GM23248 (cell line): ENCODE measurements at places on chromosomes 11 and 22.

DNA sequence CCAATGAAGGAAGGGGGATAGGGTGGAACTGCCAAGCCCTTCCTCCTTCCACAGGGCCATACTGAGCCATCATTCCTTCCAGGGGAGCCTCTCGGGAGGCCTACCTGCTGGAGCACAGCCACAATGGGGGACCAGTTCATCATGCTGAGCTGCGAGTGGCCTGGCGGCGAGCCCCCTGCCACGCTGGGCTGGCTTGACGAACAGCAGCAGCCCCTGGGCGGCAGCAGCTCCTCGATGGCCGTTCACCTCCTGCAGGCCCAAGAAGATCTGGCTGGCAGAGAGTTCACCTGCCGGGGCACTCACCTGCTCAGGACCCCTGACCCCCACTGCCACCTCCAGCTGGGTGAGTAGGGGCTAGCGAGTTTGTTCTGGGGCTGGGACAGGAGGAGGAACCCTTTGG, 5.9 kb downstream of the VSIG10L2 start:
- H3K4me1 ChIP-seq: peaks cover 6% of the 10 kb centered on the region; the same call in 1 of the 2 replicates
- no peak for DNase-seq
- no peaks in the 10 kb centered on the region for H3K36me3 ChIP-seq

DNA sequence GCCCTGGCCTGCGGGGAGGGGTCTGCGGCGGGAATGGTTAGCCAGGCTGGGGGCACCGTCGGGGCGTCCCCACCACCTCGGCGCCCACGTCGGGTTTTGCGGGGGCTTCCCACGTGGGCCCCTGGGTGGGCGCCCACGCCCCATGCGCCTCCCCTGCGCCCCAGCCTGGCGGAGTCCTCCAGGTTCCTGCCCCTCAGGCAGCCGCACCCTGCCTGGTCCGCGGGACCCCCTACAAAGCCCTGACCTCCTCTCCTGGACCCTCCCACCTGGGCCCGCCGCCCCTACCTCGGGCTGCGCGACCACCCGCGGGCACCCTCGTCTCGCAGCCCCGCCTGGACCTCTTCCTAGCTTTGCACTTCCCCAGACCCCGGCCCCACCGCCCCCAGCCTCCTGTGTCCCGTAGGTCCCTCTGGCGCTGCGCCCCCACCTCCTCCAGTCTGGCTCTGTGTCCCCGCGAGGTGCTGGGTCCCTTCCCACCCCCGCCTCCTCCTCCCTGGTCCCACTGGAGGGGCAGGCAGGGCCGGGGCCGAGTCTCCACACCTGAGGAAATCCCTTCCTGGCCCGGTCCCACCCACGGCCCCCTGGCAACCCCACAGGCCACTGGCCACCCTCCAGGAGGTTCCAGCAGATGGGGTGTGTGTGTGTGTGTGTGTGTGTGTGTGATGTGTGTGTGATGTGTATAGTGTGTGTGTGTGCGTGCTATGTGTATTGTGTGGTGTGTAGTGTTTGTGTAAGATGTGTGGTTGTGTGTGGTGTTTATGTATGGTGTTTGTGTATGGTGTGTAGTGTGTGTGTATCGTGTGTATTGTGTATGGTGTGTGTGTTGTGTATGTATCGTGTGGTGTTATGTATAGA, 11.8 kb downstream of the PIM3 start:
- no peak overlapping the region for H3K4me3 ChIP-seq
- no peak for DNase-seq
- H3K27ac ChIP-seq: no peak overlapping the region
- 0 out of 2 replicates have a peak, but pooled peaks cover 3% of the 10 kb centered on the region for H3K4me1 ChIP-seq

GRCh38 chr11:74278103-74278502, 33.3 kb downstream of the P4HA3 start:
- H3K27ac ChIP-seq: peak overlapping the region; percentile 91
- DNase-seq: no peak
- H3K4me3 ChIP-seq: no peak overlapping the region
- no peaks in the 10 kb centered on the region for H3K27me3 ChIP-seq
- H3K4me1 ChIP-seq: peaks cover 41% of the 10 kb centered on the region

GRCh38 chr22:32712644-32713355, 88.7 kb upstream of the TIMP3 start:
- H3K4me3 ChIP-seq: no peak overlapping the region
- no peaks in the 10 kb centered on the region for H3K36me3 ChIP-seq
- DNase-seq: peak; percentile 53
- H3K4me1 ChIP-seq: peaks cover 45% of the 10 kb centered on the region

GRCh38 chr11:35463331-35463751, 44.0 kb upstream of the SLC1A2 start:
- H3K27me3 ChIP-seq: no peaks in the 10 kb centered on the region
- H3K27ac ChIP-seq: no peak overlapping the region
- DNase-seq: no peak
- peaks cover 15% of the 10 kb centered on the region for H3K4me1 ChIP-seq
- peaks cover 30% of the 10 kb centered on the region for H3K36me3 ChIP-seq

DNA sequence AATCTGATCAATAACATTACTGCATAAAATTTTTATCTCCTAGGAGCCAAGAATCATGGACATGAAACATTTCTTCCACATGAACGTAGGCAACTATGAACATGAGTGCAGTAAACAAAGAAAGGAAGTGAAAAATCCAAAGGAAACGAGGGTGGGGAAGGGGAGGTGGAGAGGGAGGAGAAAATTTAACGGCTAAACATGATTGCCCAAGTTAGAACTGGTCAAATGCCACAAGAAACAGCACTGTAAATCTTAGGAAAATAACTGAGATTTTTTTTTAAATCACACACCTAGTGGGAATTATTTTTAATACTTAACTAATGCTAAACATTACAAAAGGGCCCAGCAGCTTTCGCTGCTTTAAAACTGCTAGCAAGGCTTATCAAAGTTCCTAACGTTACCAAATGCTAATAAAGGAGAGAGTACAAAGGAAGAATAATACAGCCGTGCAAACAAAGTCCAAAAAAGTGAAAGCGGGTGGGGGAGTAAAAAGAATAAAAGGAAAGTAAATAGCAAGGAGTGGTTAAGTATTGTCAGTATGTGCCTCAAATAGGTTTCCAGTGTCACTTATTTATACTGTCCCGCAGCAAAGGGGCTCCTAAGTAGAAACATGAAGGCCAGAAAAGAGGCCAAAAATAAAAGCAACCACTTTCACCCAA, 13.7 kb downstream of the NARS2 start:
- peak overlapping the region; percentile 31 for H3K4me3 ChIP-seq
- peaks cover 5% of the 10 kb centered on the region; the same call in 1 of the 2 replicates for H3K36me3 ChIP-seq
- peaks cover 35% of the 10 kb centered on the region for H3K4me1 ChIP-seq
- DNase-seq: peak; percentile 12
- H3K27me3 ChIP-seq: no peaks in the 10 kb centered on the region

DNA sequence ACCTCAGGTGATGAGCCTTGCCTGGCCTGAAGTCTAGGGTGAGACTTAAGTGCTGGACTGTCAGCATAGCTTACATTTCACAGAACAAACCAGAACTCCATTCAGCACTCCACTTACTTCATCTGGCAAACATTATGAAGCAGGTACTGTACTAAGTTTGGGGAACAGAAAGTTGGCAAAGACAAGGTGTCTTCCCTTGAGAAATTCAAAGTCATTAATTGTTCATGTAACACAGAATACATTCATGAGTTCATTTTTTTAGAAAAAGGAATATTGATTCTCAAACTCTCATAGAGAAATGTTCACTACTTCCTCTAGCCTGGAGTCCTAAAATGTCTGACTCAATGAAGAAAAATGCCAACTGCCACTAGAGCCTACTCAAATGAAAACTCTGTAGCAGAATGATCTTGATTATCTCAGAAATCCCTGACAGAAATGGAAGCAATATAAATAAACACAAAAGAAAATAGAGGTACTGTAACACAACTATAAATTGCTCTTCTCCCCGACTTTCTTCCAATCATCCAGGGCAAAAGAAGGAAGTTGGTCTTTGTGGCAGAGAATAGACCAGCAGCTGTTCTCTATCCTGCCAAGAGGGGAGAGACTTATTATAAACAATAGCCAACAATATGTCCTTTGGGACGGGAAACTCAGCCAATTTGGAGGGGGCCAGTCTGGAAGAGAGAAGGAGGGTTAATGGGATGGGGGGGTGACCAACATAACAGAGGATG, 129.2 kb upstream of the MTMR2 start:
- peak overlapping the region; percentile 47 for H3K27ac ChIP-seq
- peak overlapping the region; percentile 5; the same call in 1 of the 2 replicates for H3K4me3 ChIP-seq
- no peaks in the 10 kb centered on the region for H3K27me3 ChIP-seq
- no peaks in the 10 kb centered on the region for H3K36me3 ChIP-seq
- H3K4me1 ChIP-seq: peaks cover 82% of the 10 kb centered on the region
- peak; percentile 72 for DNase-seq

- H3K36me3 ChIP-seq: no peaks in the 10 kb centered on the region
- peaks cover 13% of the 10 kb centered on the region for H3K4me1 ChIP-seq
- H3K27me3 ChIP-seq: no peaks in the 10 kb centered on the region
- DNase-seq: no peak
- H3K4me3 ChIP-seq: no peak overlapping the region
Observed at GRCh38 chr11:2911088-2911784, 18.0 kb downstream of the PHLDA2 start.

- no peak overlapping the region for H3K27ac ChIP-seq
- no peaks in the 10 kb centered on the region for H3K27me3 ChIP-seq
- H3K36me3 ChIP-seq: no peaks in the 10 kb centered on the region
- H3K4me1 ChIP-seq: peaks cover 48% of the 10 kb centered on the region
- no peak for DNase-seq
Observed at GRCh38 chr22:18058371-18059093, 19.3 kb upstream of the PEX26 start.

GRCh38 chr11:62554387-62555167, 8.0 kb upstream of the AHNAK start:
- H3K4me1 ChIP-seq: peaks cover 50% of the 10 kb centered on the region
- H3K27ac ChIP-seq: peak overlapping the region; percentile 90
- H3K36me3 ChIP-seq: peaks cover 10% of the 10 kb centered on the region
- H3K27me3 ChIP-seq: no peaks in the 10 kb centered on the region
- peak overlapping the region; percentile 72 for H3K4me3 ChIP-seq
- DNase-seq: no peak

- peaks cover 8% of the 10 kb centered on the region; the same call in 1 of the 2 replicates for H3K27me3 ChIP-seq
- no peak overlapping the region for H3K27ac ChIP-seq
- no peak overlapping the region for H3K4me3 ChIP-seq
- no peaks in the 10 kb centered on the region for H3K36me3 ChIP-seq
Observed at GRCh38 chr11:26025676-26026075, 306.3 kb upstream of the ANO3 start.

DNA sequence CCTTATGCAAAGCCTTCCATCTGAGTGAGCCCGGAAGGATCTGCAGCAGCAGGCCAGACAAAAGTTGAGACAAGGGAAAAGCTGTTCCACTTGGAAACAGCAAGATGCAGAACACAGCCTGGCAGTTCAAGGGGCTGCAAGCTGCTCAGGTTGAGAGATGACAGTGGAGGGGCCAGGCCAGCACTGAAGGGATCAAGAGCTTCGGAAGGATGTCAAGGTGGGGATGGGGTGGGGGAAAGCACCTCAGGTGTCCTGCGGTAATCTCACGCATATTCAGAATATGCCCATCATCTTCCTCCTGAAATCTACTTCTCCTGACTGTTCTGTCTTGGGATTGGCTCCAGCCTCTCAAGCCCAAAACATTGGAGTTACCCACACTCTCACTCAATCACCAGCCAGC, 35.7 kb downstream of the GAB4 start:
- H3K4me3 ChIP-seq: no peak overlapping the region
- peaks cover 4% of the 10 kb centered on the region for H3K27me3 ChIP-seq
- no peak for DNase-seq
- H3K27ac ChIP-seq: no peak overlapping the region
- H3K4me1 ChIP-seq: no peaks in the 10 kb centered on the region

DNA sequence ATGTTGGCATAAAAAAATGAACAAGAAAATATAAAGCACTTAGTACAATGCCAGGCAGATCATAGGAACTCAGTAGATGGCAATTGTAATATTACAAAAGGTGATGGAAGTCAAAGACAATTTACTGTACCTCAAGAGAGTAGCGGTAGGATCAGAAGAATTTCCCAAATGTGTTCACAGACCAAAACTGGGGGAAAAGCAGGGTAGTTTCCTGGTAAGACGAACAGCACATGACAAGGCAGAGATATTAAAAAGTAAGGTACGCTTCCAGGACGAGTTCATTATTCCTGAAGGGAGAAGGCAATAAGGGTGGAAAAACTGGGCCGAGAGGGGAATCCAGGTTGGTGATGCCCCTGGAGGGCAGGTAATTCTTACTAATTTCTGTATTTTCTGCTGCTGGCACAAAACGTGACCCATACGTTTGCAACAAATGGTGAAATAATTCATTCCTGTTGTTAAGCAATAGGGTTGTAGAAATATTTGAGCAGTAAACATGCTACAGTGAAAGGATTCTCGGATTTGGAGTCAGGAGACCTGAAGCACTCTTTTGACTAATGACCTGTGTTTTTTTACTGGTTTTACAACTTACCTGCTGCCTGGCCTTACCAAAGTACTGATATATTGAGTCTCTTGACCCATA, 786 bp upstream of the ANKRD42 start:
- peak overlapping the region; percentile 95 for H3K27ac ChIP-seq
- H3K4me1 ChIP-seq: peaks cover 42% of the 10 kb centered on the region

DNA sequence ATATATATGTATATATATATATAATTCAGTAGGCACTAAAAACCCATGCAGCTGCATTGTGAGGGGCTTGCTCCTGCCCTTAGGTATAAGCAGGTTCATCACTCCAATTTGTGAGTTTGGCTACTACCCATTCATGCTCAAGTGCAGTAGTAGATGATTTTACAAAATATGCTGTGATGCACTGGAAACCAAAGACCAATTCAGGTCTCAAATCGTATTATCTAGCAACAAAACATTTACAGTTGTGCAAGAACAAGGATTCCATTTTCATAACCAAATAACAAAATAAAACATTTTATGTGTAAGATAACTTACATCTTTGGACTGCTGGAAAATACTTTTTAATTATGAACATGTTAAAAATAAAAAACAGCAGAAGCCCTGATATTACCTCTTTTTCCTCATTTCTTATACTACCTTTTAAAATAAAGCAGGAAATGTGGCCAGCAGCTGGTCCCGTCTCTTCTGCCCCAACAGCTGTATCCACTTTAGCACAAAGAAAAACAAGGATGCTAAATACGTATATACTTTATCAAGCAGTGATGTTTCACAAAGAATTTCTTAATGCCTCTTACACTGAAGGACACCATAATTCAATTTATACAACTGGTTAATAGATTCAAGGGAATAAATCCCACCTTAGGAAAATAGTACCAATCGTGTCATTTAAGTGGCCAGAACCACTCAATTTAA, 2.8 kb downstream of the CREBZF start:
- peaks cover 43% of the 10 kb centered on the region for H3K4me1 ChIP-seq
- H3K36me3 ChIP-seq: peaks cover 43% of the 10 kb centered on the region
- H3K27me3 ChIP-seq: no peaks in the 10 kb centered on the region
- H3K4me3 ChIP-seq: peak overlapping the region; percentile 87

- H3K27me3 ChIP-seq: no peaks in the 10 kb centered on the region
- no peaks in the 10 kb centered on the region; the same call in 1 of the 2 replicates for H3K4me1 ChIP-seq
- no peak for DNase-seq
- no peak overlapping the region for H3K4me3 ChIP-seq
- H3K36me3 ChIP-seq: no peaks in the 10 kb centered on the region
- no peak overlapping the region for H3K27ac ChIP-seq
Observed at GRCh38 chr11:112267188-112267591, 6.5 kb upstream of the PLET1 start.

DNA sequence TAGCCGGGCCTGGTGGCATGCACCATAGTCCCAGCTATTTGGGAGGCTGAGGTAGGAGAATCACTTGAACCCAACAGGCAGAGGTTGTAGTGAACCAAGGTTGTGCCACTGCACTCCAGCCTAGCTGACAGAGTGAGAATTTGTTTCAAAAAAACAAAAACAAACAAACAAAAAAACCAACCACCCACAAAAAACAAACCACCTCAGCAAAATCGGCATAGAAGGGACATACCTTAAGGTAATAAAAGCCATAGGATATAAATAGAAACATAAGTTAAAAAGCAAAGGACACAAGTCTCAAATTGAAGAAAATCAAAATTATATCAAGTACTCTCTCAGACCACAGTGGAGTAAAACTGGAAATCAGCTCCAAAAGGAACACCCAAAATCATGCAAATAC, 33.2 kb downstream of the PIWIL3 start:
- H3K4me1 ChIP-seq: no peaks in the 10 kb centered on the region
- H3K27ac ChIP-seq: no peak overlapping the region
- DNase-seq: no peak
- H3K27me3 ChIP-seq: peaks cover 9% of the 10 kb centered on the region
